ENCODE measurements at places on chromosomes 5 and 9. TPM values are rescaled to one million over a fixed set of nuclear protein-coding genes. Genes with fewer than 3 reads are reported as not detected.

ZFP2 gene
- 14.5 TPM for polyA plus RNA-seq

MSANTD3 gene
- 82.6 TPM for polyA plus RNA-seq

MGAT4B gene
- 70.6 TPM for polyA plus RNA-seq

SELENOP gene
- polyA plus RNA-seq = 1.9 TPM

LCN1 gene
- not detected for polyA plus RNA-seq

OCLN gene
- 7.5 TPM for polyA plus RNA-seq

PCDHA9 gene
- 0.56 TPM for polyA plus RNA-seq

MYOZ3 gene
- not detected for polyA plus RNA-seq

FBP1 gene
- polyA plus RNA-seq = 0.94 TPM

ADCY2 gene
- polyA plus RNA-seq = 1.9 TPM

CDH9 gene
- 1.7 TPM for polyA plus RNA-seq

GDF9 gene
- polyA plus RNA-seq = 4.6 TPM

ARRDC1 gene
- 53.4 TPM for polyA plus RNA-seq

GCNT4 gene
- not detected for polyA plus RNA-seq

FRRS1L gene
- polyA plus RNA-seq = 20.4 TPM

GPR150 gene
- polyA plus RNA-seq = not detected

SLC34A1 gene
- not detected for polyA plus RNA-seq

PCDHB11 gene
- 3.7 TPM for polyA plus RNA-seq

KIAA1958 gene
- polyA plus RNA-seq = 8.7 TPM

ENTPD8 gene
- polyA plus RNA-seq = not detected

GNA14 gene
- polyA plus RNA-seq = 1.1 TPM

LOX gene
- 0.52 TPM for polyA plus RNA-seq

SPTLC1 gene
- 67.1 TPM for polyA plus RNA-seq

MARCOL gene
- polyA plus RNA-seq = not detected
